ENCODE measurements at places on chromosomes 16 and 17.

DNA sequence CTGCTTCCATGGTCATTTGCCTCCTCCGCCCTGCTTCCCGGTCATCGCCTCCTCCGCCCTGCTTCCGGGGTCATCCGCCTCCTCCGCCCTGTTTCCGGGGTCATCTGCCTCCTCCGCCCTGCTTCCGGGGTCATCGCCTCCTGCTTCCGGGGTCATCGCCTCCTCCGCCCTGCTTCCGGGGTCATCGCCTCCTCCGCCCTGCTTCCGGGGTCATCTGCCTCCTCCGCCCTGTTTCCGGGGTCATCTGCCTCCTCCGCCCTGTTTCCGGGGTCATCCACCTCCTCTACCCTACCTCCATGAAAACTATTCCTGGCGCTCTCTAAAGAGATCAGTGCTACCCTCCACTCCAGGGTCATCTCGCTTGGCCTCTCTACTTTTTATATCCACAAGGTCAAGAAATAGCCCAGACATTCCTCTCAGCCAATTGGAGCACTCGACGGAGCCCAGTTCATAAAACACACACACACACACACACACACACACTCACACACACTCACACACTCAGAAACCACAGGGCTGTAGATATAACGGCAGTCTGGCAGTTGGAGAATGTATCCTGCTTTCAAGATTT lies 44.8 kb downstream of the TRARG1 start:
- DNase-seq = no peak

DNA sequence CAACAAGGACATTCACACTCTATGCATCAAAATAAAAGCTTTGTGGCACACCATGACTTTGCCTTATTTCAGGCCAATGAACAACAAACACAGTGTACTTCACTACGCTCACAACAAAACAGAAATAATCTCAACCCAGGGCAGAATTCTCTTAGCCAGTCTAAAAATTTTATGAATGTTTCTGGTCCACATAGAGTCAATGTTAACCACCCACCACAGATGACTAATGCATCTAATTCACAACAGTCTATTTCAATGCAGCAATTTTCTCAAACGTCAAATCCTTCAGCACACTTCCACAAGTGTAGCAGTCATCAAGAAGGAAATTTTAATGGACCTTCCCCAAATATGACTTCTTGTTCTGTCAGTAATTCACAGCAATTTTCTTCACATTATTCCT lies 101.7 kb downstream of the CHD9 start:
- DNase-seq = no peak

GRCh38 chr17:49694847-49695697 lies 12.7 kb downstream of the SLC35B1 start:
- peak; percentile 76 for DNase-seq

- DNase-seq = no peak
These were observed 9.1 kb upstream of the ANKFN1 start for GRCh38 chr17:56144223-56144622.

GRCh38 chr17:56173958-56174835 lies 20.9 kb downstream of the ANKFN1 start:
- DNase-seq = no peak

DNA sequence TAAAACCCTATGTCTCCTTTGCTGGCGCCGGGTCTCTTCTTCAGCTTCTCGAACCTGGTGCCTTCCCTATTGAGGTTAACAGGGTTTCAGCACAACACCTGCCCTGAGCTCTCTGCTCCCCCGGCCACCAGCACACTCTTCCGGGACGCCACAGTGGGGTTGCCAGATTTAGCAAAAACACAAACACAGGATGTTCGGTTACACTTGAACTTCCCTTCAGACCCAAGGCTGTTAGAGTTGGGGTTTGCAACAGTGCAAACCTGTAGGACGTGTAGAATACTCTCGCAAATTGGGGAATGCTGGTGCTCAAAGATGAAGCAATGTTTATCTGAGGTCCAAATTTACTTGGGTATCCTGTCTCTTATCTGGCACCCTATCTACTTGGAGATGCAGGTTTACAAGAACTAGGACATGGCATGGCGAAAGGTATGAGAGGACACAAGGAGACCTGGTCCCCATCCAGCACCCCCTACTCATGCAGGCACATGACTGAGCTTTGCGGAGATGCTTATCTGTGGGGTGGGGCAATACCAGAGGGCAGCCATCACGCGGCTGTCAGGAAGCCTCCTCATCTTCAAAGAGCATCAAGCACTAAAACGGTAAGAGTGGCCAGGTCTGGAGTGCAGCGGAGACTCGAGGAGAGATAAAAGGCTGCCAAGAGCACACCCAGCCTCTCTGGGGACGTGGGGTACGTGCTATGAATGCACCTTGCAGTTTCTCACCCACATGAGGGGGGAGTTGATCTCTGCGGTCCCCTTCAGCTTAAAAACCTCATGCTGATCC lies 52.8 kb downstream of the SDK2 start:
- DNase-seq = no peak

DNA sequence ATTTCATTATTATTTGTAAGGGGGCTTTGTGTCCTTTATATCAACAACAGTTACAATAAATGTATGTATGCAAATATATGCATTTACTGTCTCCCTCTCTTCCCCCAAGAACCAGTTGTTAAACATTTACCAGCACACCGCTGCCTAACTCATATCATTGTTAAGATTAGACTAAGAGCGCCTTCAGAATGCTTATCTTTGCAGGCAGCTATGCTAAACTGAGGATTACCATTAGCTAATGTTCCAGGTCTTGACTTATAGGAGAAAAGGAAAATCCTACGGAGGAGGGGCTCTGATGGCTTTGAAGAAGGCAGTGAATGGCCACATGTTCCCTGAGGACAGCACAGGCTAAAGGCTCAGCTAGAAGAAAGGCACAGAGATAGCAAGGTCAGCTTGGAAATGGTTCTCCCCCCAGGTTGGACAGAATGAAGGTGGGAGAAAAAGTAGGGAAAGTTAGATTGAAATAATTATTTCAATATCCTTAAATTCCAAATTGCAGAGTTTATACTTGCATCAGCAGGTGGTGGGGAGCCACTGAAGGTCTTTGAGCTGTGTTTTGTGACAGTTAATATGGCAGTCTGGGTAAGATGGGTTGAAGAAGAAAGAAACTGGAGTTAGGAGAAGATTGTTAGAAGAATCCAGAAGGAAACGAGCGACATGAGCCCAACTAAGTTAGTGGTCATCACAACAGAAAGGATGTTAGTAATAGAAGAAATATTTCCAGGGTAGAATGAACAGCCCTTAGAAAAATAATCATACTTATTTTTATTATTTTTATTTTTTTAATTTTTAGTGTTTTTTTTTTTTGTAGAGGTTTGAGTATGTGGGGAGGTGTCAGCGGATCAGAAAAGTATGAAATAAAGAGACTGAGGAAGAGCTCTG lies 87.0 kb upstream of the MAF start:
- no peak for DNase-seq

Data from activated CD8-positive, alpha-beta memory T cell treated with anti-CD3 and anti-CD28 coated beads, Interleukin-2, amount 50 U/mL, for 4 hours (primary cell).